CMK (cell line): ENCODE measurements at places on chromosomes 2 and 18.

DNA sequence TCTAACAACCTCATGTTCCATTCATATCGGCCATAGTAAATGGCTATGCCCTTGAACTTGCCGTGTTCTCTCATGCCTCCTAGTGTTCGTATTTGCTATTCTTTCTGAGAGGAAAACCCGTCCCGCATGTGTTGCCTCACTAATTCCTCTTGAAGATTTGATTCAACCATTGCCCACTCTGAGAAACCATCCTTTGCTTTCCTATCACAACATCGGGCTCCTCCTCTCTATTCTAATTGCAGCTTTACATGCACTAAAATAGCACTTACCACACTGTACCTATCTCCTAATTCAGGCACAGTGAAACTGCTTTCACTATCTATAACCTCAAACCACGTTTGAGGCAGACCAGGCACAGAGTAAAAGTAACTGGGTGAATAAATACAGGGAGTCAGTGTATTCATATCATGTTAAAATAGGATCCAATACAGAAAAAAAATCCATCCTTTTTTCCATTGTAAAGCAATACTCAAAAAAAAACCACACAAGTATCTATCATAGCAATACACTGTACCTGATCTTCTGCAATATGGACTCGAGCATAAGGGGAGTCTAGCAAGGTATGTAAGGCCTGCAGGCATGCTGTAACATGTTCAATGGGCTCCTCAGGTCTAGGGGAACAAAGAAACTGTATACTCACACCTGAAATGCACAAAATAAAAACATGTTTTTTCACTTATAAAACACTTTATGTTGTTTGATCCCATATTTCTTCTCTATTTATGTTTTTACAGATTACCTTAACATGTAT lies 39.0 kb upstream of the STRN start:
- DNase-seq: peak; percentile 8

DNA sequence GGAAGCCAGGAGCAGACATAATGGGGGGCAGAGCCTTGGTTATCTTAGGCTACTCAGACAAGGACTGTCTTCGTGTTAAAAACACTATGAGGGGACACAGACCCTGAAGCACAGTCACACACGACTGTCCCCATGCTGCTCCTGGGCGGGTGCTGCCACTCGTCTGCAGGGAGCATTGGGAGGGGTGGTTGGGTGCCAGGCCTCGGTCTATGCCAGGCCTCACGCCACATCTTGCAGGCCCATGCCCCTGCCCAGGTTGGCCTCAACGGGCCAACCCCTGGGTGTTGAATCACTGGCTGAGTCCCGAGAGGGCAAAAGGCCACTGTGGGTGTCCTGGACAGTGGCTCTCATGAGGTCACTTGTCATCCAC lies 97.9 kb downstream of the USP40 start:
- no peak for DNase-seq

DNA sequence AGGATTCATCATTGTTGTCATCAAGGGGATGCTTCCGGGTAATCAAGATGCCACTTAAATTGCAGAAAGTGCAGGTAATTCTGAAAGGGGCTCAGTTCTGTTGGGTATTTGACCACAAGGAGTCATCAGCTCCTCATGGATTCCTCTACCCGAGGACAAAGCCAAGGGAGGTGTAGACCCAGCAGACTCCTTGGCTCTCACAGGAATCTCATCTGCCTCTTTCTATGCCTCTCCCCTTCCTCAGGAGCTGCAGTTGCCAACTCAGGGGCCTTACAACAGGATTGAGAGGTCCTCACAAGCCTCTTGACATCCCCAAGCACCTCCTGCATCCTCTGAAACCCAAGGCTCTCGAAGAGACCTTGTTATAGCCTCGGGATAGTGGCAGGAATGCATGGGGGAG lies 44.0 kb downstream of the ITGB6 start:
- no peak for DNase-seq

- DNase-seq: peak; percentile 97
Observed at GRCh38 chr2:219509780-219510511, 4.3 kb upstream of the ASIC4 start.
